ENCODE measurements at places on chromosomes 3 and 15. TPM values are rescaled to one million over a fixed set of nuclear protein-coding genes. Genes with fewer than 3 reads are reported as not detected.

The SNTN gene
- total RNA-seq: not detected

The LAMB2 gene
- total RNA-seq: not detected

The SEMA5B gene
- not detected for total RNA-seq

GRCh38 chr3:177351757-177352158, 154.5 kb upstream of the TBL1XR1 start:
- H3K27ac ChIP-seq: peak overlapping the region; percentile 60
- H3K4me1 ChIP-seq: peaks cover 43% of the 10 kb centered on the region
- no peaks in the 10 kb centered on the region for H3K27me3 ChIP-seq
- peak; percentile 48 for DNase-seq

The PLSCR5 gene
- not detected for total RNA-seq

DNA sequence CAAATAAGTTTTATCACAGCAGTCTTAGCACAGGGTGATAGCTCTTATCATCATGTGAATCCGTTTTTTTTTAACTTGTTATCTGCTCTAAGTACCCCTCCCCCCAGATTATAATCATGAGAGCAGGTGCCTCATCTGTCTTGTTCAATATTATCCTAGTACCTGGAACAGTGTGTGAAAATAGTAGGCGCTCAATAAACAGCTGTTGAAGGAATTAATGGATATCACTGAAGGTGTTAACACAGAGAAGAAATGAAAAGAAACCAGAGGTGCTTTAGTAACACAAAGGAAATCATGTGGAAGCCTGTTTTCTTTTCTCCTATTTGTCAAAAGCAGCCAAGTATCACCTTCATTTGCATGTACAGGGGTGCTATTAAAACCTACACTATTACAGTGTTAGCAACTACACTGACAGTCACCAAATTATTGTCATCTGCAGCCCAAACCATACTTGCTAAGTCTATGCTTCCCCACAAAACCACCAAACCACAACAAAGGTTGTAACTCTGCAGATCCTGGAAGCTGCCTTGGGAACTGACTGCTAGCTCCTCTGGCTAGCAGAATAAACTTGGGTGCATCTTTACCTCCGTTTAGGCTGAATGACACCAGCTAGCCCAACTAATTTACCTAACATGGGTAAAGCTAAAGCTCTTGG, 2.9 kb downstream of the XPC start:
- peak overlapping the region; percentile 23 for H3K27ac ChIP-seq
- DNase-seq: peak; percentile 80
- H3K4me1 ChIP-seq: peaks cover 58% of the 10 kb centered on the region
- no peaks in the 10 kb centered on the region for H3K27me3 ChIP-seq
- peaks cover 39% of the 10 kb centered on the region for H3K36me3 ChIP-seq

The FAM107A gene
- total RNA-seq: not detected

DNA sequence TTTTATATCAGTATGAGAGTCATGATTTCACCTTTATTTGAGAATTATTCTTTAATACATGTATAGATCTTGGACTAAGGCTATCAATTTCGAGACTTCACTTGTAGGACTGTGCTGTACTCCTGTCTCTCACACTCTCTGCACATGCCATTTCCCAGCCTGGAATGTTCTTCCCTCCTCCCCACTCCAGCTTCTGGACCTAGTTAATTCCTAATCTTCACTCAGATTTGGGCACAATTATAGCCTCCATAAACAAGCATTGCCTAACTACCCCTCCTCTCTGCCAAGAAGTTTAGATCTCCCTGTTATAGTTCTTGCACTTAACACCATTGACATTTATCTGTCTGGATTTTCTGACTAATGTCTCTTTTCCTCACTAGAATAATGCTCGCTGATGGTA, 88.3 kb downstream of the FHIT start:
- no peaks in the 10 kb centered on the region for H3K4me1 ChIP-seq
- DNase-seq: no peak
- no peak overlapping the region for H3K27ac ChIP-seq
- peaks cover 20% of the 10 kb centered on the region for H3K36me3 ChIP-seq
